Osteoblast (primary cell): ENCODE measurements at places on chromosomes 1 and 21. TPM values are rescaled to one million over a fixed set of nuclear protein-coding genes. Genes with fewer than 3 reads are reported as not detected.

DNA sequence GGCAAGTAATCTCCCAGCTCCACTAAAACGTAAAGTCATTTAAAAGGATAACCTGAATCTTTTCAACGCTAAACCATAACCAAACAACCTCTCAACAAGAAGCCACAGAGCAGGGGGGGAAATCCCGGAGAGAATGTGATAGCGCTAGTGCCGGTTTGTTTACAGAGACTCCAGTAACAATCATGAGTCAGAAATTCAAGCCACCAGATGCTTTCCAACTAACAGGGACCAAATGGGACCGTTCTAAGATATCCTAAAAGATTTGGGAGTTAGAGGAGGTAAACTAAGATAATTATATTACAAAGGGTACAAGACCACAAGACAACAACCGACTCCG, 825 bp downstream of the DCAF8 start:
- DNase-seq, result no peak

CAPN9 gene
- total RNA-seq, result under 0.01 TPM in 1 of 2 replicates, not detected in the other

DNA sequence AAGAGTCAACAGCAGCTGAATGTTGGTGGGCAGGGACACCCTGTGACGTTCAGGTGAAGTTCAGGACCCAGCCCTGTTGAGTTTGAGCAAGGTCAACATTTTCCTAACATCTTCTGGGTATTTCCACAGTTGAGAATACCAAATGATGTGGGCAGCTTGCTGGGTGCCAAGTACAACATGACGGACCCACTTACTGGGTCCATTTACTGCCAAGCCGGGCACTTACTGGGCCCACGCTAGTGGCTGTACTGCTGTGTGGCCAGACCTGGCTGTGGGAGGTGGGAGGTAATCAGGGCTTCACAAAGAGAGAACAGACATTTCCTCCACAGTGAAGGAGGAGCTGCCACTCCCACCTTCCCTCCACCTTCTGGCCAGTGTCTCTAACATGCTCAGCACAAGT, 99.2 kb downstream of the PSMG1 start:
- DNase-seq, result no peak

- DNase-seq, result peak; percentile 81
These were observed 91.3 kb upstream of the VAMP3 start for GRCh38 chr1:7679873-7680206.

DNA sequence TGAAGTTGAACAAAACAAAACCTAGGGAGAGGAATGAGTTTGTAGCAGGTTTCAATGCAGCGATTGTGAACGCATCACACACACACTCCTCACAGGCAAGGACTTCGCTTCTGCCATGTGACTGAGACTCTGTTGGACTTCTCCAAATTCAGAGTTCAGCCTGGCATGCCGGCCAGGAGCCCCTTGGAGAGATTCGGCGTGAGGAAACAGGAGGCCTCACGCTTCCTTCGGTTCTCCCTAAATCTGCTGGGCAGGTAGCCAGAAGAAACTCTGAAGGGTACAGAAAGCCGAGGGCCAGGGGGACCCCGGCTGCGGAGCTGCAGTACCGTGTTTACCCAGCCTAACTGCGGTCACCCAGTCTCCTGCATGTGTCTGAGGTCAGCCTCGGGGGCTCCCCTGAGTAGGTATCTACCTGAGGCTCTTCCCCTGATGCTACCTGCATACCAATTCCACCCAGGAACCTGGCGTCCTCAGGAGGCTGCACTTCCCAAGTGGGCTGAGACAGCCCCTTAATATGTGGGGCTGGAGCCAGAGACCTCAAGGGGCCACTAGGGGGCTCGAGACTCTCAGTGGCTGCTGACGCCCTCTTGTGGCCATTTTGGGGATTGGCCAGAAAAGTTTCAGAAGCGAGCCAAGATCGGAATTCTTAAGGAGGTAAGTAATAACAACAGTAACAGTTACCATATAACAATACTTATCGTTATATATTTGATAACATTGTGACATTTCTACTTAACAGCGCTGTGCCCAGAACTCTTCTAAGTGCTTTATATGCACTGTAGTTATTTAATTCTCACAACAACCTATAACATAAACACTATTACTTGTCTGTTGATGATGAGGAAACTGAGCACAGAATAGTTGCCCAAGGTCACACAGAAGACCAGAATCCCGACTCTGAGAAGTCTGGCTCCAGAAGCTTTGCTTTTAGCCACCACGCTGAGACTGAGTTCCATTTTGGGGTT, 2.7 kb upstream of the ANXA9 start:
- DNase-seq, result peak; percentile 98

GRCh38 chr21:44354001-44354405, 582 bp downstream of the TRPM2 start:
- DNase-seq, result peak; percentile 68

DNA sequence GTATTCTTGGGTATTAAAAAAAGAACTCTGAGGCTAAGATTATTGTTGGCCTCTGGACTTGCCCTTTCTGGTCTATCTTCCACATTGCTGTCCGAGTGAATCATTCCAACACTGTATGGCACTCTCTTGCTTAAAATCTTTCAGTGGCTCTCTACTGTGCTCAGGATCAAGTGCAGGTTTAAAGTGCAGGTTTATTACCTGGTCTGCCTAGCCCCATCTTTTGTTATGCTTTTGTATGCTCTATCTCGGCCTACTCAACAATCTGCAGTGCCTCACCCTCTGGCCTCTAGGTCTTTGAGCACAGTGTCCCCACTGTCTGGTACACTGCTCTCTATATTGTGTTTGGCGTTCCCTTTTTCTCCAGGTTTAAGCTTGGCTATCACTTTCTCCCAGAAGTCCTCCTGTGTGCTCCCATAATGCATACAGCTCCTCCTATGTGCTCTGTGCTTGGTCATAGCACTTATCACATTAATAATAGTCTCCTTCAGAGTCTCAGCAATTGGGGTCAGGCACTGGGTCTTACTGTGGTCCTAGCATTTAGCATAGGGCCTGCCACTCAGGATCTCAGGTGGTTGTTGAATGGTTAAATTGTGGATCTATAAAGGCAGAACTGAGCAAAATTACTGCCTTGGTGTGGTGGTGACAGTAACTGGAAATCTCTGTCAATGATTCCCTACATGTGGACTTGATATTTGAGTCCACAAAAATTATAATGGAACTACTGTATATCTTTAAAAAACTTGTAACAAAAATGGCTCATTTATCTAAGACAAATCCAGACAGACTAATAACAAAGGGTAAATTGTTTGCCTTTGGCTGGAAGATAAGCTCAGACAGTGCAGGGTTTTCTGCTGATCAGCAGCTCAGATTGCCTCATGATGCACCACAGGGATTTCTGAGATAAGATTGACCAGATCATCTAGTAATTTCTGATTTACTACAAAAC, 10.6 kb upstream of the LDLRAD1 start:
- DNase-seq, result no peak

GRCh38 chr1:5466487-5466886, 525.7 kb downstream of the NPHP4 start:
- no peak for DNase-seq

- no peak for DNase-seq
These were observed 105.1 kb downstream of the NMNAT2 start for GRCh38 chr1:183313063-183313462.
